ENCODE measurements at places on chromosomes 4 and X.

DNA sequence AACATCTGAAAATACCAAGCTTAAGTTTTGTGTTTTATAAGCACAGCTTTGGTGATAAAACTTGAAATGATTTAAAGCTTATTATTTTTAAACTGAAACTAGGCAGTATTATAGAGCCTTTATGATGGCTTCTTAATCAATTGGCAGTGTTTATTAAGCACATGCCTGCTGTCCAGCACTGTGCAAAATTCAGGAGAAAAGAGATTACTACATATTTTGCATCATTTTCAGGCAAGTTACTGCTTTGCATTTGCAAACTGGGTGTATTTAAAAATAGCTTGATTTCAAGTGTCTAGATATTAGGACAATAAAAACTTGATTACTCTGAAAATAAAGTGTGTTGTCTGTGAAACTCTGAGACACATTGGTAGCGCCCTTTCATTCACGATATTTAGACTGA, 126.5 kb downstream of the PDLIM5 start:
- no peak for DNase-seq

DNA sequence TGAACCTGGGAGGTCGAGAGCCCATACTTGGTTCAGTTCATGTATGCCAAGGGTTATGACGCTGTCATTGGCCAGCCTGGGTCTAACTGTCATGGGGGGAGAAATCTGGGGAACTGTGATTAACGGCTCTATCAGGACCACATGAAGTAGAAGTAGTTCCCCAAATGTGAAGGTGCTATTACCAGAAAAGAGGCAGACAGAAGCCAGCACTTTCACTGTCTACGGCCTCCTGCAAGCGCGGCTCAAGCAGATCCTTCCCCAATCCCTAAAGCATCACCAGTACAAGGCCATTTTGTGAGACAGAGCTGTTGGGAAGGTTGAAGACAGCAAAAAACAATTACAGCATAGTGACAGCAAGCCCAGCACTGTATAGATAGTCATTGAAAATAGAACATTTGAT, 37.5 kb downstream of the HOPX start:
- DNase-seq: no peak

DNA sequence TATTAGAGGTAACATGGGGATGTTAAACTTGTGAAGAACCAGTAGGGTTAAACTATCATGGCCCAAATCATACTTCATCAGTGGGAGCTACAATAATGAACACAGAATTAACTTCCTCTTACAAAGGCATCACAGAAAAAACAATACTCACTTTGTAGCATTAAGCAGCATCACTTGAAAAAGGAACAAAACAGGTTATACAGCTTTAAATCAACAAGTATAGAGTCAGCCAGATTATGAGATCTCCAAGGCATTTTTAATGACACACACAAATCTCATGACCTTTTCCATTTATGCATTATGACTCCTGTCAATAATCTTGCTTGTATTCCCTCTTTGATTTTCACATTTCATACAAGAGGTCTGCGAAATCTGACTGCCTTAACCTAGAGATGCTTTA, 18.3 kb downstream of the FBXL5 start:
- no peak for DNase-seq

DNA sequence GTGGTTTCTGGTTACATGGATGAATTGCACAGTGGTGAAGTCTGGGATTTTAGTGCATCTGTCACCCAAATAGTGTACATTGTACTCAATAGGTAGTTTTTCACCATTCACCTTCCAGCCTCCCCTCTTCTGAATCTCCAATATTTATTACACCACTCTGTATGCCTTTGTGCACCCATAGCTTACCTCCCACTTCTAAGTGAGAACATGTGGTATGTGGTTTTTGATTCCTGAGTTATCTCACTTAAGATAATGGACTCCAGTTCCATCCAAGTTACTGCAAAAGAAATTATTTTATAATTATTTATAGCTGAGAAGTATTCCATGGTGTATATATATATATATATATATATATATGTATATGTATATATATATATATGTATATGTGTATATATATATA, 155.8 kb downstream of the HHIP start:
- no peak for DNase-seq

- no peak for DNase-seq
These were observed 38.9 kb downstream of the DTHD1 start for GRCh38 chr4:36320117-36320896.

GRCh38 chr4:118751629-118752323, 66.6 kb downstream of the METTL14 start:
- no peak for DNase-seq

GRCh38 chr4:114146947-114147618, 167.6 kb upstream of the ARSJ start:
- no peak for DNase-seq

DNA sequence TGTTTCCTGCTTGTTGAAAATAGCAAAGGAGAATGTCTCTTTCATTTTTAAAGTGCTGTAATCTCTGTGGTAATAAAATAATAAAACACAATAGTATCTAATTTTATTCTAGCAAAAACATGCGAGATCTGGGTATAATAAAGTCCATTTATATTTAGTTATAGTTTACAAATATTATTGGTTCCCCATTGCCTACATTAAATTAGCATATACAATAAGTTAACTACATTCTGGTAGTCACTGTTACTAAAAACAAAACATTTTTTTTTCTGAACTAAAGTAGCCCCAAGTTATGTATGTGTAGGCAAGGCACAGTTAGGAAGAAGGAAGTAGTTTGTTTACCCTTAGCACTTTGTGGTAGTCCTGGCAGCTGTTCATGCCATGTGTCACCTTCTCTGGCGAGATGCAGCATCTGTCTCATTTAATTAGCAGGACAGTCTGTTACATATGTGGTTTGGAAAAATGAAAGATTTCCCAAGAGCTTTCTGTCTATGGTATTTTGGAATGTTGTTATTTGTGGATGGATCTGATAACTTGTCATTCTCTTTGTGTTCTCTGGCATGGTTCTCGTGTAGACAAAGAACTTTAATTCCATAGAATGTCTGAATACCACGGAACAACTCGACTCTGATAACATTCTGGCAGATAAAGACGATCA, 231.3 kb upstream of the PITX2 start:
- DNase-seq: no peak

DNA sequence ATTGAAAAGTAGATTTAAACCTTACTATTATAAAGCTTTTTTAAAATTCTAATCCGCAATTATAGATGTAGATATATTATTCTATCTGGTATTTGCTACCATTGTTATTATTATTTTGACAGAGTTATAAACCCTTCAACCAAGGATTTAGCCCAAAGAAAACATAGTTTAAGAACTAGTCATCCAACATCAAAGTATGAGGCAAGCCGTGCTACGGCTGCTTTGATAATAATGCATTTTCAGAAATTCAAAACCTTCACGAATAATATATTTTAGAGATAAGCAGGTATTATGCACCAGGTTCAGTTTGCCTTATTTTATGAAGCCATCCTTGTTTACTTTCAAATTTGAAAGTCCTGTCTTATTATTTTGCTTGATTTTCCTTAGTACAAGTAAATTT, 1501.7 kb downstream of the RAPGEF2 start:
- DNase-seq: no peak

DNA sequence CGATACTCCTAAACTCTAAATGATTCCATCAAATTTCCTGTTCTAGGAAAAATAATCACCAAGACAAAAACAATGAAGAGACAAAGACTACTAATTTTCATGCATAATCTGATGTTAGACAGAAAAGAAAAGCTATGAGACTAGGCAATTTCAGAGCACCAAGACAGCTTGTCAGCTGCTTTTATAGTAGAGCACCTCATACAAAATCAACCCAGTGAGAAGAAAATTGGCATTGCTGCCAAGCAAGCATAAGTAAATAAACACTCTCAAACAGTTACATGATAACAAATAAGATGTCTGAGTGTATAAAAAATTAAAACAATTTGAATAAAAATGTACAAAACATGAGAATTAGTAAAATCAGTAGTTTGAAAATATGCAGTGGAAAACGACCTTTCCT, 1544.6 kb downstream of the C4orf33 start:
- DNase-seq: no peak

DNA sequence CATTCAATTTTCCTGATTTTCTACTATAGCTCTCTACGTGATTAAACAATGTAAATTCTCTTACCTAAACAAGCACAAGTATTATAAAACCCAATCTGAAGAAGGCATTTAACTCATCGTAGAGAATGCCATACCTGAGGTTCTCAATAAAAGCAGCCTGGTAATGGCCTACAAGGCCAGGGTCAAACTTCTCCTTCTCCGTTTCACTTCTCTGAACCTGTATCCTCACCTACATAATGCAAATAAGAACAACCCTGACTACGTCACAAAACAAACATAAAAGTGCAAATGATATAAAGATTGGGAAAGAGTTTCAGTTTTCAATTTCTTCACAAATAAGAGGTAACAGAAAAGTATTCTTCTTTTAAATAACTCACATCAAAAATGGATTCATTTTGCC, 55.6 kb upstream of the STS start:
- no peak for DNase-seq

DNA sequence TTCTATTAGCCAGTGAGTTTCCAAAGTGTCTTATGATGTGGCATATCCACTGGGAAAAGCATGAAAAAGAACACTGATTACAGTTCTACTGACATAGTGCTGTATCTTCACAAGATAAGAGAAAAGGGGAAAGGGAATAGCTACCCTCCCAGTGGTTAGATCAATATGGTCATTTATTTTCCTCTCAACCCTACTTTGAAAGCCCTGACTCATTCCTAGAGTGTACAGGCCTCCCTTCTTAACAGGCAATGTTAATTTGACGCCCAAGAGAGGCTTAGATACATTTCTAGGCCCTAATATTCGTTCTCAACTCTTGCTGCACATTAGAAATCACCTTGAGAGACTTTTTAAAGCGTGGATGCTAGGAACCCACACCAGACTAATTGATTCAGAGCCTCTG, 20.4 kb upstream of the BRS3 start:
- no peak for DNase-seq

DNA sequence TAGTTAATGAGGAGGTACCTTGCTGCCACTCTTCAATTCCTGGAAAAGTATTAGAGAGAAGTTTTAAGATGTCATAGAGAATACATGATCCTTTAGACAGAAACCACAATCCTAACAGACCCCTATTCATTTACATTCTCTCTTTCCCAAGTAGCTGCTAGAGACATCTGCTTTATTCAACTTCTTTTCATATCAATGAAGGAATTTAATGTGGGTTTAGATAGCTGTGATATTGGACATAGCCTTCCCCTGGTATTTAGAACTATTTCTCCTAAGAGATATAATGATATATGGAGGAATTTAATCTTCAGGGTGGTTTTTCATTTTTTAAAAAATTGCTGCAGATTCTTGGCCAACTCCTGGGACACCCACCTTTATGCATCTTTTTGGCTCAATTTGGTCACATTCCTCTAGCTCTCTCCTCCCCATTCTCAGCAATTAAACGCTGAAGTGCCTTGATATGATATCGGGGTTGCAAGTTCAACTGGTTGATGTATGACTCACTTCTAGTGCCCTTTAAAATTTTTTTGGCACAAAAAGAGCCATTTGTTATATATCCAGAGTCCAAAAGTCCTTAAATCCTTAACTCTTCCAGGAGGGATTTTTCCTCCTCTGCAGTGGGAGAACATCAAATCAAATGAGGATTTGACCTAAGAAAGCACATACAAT, 57.6 kb downstream of the DOCK11 start:
- DNase-seq: no peak

DNA sequence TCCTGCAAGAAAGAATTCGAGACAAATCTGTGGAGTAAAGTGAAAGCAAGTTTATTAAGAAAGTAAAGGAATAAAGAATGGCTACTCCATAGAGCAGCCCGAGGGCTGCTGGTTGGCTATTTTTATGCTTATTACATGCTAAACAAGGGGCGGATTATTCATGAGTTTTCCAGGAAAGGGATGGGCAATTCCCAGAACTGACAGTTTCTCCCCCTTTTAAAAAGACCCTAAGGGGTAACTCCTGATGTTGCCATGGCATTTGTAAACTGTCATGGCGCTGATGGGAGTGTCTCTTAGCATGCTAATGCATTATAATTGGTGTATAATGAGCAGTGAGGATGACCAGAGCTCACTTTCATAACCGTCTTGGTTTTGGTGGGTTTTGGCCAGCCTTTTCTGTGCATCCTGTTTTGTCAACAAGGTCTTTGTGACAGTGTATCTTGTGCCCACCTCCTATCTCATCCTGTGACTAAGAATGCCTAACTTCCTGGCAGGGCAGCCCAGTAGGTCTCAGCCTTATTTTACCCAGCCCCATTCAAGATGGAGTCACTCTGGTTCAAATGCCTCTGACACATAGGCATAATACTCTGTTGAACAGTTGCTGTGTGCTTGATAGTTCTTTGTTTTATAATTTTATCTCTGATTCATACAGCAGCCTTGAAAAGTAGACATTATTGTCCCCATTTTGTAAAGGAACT, 25.8 kb downstream of the GAB1 start:
- no peak for DNase-seq

DNA sequence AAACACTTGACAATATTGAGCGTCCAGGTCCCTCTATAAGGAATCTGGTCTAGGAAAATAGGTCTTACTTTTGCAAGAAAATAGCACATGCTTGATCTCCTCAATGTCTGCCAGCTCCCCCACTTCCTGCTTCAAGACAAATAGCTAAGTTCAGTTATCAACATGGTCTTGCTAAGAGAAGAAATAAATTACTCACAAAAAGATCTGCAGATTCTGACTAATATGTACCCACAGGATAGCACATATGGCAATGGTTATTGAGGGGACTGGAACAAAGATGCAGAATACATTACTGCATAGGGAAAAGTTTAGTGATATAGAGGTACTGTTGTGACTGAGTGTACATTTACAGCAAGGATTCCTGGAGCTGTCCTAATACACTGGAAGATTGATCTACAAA, 457.5 kb upstream of the GRID2 start:
- DNase-seq: no peak

- no peak for DNase-seq
These were observed 19.1 kb upstream of the MAD2L1 start for GRCh38 chr4:120085705-120086104.

GRCh38 chr4:762211-763190, 56.9 kb downstream of the PCGF3 start:
- DNase-seq: no peak

DNA sequence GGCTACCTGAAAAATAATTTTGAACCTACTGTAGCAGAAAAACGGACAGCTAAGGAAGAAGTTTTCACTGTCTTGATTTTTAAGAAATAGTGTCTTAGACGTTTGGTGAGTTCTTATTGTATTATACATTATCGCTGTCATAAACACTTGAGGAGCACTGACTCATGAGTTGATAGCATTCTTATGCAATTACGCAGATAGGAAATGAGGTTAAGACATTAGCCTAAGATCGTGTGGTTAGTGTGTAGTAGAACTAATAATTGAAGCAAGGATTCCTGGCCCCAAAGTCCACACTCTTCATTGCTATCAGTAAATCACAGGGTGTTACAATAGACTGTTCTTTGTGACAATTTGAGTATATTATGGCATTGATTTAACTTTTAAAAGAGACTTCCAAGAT, 238.1 kb downstream of the ARAP2 start:
- DNase-seq: no peak

GRCh38 chr4:178028481-178028880, 586.2 kb upstream of the AGA start:
- DNase-seq: no peak

DNA sequence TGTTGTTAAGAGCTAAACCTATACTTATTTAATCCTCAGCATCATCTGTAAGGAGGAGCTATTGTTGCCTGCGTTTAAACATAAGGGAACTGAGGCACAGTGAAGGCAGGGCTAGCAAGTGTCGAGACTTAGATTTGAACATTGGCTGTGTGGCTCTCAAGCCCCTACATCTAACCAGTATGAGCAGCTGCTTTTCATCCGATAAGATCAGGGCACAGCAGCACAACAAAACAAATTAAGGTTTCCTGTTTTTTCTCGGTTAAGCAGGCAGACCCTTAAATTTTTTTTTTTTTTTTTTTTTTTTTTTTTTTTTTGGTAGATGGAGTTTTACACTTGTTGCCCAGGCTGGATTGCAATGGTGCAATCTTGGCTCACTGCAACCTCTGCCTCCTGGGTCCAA, 35.6 kb downstream of the RAB40A start:
- no peak for DNase-seq

Data from activated T-cell treated with anti-CD3 and anti-CD28 coated beads, Interleukin-2, amount 50 U/mL, for 4 hours (primary cell).